Activated CD4-positive, CD25-positive, alpha-beta regulatory T cell treated with anti-CD3 and anti-CD28 coated beads, Interleukin-2, amount 50 U/mL, for 72 hours (primary cell): ENCODE measurements at places on chromosomes 6 and 20.

DNA sequence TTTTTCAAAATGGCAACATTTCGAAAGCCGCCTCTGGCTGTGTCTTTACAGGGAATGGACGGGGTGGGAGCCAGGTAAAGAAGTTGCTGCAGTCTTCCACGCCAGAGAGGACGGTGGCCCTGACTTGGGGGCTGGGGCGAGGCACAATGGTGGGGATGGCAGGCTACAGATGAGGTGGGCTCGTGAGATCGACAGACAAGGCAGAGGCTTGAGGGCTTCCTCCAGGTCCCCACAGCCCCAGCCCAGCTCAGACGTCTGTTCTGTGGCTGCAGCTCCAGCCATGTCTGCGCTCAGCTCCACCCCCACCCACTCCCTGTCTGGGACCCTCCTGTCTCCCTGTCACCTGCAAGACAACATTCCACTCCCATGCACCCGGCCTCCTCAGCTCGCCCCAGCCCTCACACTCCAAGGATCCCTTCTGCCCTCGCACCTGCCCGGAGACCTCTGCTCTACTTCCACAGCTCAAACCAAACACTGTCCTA is 7.4 kb upstream of the C20orf144 start:
- DNase-seq: no peak

DNA sequence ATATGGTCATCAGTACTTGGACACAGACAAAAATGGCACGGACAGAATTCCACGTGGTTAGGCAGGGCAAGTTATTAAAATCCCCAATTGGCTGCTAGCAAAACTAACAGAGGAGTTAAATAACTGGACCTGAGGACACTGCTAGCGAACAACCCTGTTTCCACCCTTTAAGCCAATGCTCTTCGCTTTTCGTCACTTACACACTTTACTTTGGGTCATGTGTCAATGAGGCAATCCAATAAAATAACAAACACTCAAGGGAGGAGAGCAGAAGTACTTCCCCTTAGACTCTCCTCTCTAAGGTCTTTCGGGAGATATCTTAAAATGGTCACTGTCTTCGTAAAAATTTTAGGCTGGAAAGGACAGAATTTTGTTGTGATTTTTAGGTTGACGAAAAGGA is 68.6 kb downstream of the LCA5 start:
- no peak for DNase-seq

DNA sequence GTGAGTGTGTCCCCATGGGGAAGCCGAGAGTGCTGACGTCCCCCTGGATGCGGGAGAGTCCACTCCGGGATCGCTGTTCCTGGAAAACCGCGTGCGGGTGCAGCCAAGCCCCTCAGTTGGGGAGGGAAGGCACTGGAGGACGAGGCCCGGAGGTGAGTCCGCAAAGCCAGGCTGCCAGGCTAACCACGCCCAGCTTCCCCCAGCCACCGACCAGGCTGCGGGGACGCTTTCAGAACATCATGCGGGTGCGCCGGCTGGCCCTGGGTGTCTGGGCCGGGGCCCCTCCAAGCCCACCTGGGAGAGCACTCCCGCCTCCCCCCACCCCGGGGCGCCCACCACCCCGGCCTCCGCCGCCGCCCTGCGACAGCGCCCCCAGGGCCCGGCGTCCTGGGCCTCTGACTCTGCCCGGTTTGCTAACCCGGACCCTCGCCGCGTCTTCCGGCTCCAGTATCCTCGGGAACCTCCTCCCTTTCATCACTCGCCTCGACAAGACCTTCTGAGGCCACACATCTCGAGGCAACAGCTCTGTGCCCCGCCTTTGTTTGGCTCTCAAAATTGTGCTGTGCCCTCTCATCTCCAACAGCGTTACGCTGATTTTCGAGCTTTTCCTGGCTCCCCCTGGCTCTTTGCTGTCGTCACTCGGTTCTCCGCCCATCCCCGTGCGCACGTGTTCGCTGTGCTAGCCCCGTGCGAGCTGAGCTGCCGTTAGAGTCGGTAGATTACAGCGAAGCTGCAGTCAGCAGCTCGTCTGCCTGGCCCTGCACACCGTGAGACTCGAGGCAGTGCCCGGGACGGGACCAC is 47.1 kb upstream of the ENTPD6 start:
- peak; percentile 48 for DNase-seq

DNA sequence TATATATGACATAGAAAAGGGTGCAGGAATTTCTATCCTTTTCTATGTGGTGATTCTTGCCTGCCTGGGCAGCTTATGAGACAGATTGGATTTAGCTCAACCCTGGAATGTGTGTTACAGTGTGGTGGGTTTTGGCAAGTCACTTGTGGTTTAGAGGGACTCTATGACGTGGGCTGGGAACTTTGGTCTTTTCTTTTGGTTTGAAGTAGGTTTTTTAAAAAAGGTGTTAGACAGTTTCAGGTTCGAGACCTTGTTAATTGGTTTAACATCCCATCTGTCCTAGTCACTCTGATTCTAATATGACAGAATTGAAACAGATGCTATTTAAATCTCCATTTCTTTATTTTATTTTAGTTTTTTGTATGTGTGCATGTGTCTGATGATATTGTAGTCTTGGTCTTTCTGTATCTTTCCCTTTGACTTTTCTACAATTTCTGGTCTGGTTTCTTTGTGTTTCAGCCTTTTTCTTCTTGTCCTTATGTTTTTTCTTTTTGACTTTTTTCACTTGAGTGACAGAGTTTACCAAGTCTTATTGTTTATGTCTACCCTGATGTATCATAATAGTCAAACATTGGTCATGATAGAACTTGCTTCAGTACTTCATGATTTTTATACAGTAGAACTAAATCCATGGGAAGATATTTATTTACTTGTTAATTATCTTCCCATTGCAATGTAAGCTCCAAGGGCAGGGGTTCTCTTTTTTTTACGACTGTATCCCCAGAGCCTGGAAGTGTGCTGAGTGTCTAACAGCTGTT is 174.3 kb downstream of the CDKAL1 start:
- DNase-seq: no peak

- no peak for DNase-seq
Observed at GRCh38 chr6:35089216-35089934, 51.8 kb downstream of the TCP11 start.

DNA sequence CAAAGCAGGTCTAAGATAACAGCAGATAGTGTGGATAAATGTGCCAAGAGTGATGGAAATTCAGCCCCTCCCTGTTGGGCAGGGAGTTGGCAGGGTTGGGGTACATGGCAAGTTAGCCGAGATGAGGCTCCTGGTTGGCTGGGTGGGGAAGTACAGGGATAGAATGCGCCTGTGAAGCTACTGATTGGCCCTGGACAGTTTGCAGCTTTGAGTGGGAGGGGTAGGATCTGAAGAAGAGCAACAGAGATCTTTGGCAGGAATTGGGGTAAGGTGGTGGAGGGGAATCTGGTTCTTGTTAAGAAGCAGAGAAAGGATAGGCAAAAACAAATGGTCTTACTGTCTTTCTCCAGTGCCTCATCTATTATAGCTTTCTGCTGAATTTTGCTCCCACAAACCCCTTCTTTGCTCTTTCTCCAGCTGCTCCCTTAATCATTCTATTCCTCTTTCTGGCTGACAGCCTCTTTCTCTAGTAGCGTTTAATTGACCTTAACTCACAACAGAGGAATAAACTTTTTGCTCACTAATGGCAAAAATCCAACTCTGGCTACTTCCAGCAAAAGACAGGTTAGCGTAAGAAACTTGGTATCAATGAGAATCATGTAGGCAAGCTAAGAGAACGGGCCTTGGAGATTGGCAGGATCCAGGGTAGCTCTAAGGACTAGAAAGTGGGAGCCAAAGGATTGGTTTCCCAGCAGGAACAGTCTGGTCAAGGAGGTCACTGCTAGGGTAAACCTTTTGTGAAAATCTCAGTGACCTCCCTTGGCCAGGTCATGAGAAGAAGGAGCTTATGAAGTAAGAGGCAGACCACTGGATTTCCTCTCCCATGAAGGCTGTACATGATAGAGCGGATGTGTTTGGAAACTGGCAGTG is 86.3 kb upstream of the CARMIL1 start:
- DNase-seq: no peak

DNA sequence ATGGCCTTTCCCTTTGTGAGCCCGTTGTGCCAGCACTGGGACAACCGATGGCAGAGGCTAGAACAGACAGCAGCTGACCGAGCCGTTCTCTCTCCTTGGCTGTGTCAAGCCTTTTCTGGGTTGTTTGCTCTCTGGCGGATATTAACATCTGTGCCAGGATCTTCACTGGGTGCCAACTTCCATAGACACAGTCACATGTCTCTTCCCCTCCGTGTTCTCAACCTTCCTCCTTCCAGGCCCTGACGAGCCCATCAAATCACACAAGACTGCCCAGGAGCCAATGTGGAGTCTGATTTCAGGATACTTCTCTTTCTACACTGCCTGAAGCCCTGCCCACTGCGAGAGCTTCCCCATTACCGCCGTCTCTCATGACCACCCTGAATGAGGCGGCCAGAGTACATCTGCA is 111.0 kb upstream of the RALGAPA2 start:
- DNase-seq: no peak

DNA sequence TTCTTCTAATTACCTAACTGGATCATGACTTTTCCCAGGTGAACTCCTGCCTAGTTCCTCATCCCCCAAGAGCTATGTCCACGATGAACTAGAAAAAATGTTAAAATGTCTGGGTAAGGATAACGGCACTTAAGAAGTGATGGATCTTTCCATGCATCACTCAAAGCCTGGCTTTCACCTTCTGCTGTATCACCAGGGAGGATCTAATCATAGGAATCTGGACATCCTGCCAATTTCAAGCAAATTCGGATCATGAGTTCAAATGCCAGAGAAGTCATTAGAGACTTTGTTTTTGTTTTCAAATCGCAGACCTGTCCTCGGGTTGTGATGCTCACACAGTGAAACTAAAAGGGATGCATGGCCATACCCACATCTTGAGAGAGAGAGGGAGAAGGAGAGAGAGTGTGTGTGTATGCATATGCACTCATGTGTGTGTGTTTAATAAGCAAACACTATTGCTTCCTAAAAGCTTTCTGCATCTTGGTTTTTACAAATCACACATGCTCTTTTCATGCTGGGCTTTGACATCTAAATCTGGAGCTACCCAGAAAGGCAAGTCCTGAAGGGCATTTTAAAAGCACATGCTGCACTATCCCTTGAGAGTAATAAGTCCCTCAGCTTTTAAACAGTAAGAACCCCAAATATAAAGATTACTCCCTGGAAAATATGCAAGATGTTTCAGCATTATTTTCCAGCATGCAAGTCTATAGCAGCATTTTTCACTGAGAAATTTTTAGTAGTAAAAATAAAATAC is 524.6 kb upstream of the NOX3 start:
- DNase-seq: no peak

- DNase-seq: no peak
Observed at GRCh38 chr6:37456126-37456525, 23.1 kb downstream of the CMTR1 start.

- no peak for DNase-seq
Observed at GRCh38 chr6:112087916-112088315, 525 bp downstream of the FAM229B start.

- DNase-seq: no peak
Observed at GRCh38 chr6:9360881-9361280, 925.5 kb upstream of the SLC35B3 start.

GRCh38 chr6:75116946-75117345 is 88.9 kb downstream of the COL12A1 start:
- no peak for DNase-seq

- no peak for DNase-seq
Observed at GRCh38 chr20:34997774-34998173, 42.1 kb downstream of the MYH7B start.

DNA sequence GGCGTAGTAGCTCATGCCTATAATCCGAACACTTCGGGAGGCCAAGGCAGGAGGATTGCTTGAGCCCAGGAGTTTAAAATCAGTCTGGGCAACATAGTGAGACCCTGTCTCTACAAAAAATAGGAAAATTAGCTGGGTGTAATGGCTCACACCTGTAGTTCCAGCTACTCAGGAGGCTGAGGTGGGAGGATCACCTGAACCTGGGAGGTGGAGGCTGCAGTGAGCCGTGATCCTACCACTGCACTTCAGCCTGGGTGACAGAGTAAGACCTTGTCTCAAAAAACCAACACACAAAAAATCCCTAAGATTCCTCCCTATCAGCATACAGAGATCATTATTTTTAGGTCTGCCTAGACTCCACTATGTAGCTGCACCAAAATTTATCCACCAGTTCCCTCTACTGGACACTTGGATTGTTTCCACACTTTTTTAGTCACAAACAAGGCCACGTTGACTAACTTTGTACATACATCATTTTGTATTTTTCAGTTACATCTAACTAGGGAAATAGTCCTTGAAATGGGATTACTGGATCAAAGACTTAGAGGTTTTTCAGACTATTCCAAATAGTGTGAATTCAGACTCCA is 3.6 kb upstream of the PHF1 start:
- no peak for DNase-seq

GRCh38 chr6:70849348-70850069 is 107.4 kb downstream of the B3GAT2 start:
- no peak for DNase-seq

GRCh38 chr6:137051790-137052472 is 7.2 kb upstream of the IL20RA start:
- DNase-seq: no peak

DNA sequence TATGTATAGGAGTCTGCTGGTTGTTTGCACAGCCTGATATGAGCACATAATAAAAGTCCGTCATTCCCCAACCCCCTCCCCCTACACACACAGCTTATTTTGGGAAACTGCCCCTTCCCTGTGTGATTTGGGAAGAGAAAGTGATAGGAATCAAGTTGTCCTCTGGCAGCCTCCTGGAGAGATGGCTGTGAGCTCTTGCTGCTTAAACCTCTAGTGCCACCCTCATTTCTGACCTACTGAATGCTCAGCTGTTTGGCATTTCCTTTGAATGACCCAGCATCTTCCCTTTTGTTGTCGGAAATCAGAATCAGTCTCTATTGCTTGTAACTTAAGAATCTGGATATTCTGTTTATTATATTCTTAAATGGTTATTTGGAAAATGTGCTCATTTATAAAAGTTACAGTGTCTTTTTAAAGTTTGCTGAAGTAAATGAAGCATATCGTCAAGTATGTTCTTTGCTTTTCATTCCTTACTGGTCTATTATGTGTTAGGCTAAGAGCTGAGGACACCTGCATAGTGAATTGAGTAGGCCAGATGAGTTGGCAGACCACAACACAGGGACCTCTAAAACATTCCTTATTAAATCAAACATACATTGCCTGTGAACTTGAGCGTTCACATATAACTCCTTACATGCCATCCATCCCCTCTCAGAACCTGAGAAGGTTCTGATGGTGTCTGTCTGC is 5.5 kb downstream of the RWDD2A start:
- DNase-seq: no peak

DNA sequence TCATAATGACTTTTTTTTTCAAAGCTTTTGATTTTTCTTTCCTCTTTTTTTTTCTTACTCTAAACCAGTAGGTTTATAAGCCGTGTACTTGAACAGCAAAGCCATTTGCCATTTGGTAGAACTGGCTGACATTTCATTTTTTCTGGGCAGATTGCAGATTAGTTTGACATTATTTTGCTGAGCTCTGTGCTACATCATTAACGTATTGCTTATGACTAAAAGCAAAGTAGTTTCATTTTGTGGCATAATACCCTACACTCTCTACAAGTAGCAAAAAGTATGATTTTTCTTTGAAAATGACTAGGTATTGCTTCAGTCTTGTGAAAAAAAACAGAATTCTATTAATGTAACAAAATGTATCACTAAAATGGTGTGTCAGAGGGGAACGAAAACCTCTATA is 141.3 kb downstream of the GRIK2 start:
- DNase-seq: no peak
